ENCODE measurements at places on chromosomes 2 and 18.

DNA sequence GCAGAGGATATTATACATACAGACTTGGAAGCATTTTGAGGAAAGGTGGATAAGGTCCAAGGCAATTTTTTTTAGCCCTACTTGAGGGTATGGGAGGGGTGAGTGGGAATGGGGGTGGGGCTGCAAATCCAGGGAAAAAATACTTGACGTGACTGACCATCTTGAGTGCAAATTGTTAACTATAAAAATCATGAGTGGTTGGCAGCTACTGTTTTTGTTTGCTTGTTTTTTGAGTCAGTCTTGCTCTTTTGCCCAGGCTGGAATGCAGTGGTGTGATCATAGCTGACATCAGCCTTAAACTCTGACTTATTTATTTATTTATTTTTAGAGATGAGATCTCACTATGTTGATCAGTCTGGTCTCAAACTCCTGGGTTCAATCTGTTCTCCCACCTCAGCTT is 458.8 kb downstream of the PIK3C3 start:
- DNase-seq: no peak

DNA sequence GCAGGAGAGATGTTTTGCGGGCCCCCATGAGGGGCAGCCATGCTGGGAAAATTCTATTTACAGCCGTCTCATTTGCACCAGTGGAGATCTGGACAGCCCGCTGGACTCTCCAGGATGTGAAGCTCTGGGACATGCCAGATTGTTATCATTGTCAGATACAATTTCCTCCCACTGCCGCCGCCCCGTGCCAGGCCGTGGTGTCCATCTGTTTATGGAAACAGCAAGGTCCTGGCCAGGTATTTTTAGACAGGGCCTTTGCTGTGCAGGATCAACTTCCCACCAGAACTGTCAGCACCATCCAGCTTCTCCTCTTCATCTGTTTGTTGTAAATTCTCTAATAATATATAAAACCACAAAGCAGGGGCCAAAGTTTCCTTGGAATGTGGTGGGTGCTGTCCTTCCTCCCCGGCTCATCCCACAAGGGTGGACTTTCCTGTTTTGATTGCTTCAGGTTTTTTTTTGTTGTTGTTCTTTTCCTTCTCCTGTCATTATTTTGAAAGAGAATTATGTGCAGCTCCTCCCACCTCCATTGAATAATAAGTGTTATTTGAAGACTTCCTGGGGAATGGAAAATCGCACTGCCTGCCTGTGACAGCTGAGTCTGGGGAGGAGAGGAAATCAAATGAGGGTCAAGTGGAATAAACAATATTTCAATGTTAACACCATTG is 398.1 kb downstream of the TNS1 start:
- DNase-seq: no peak

GRCh38 chr2:226189061-226189460 is 610.6 kb downstream of the IRS1 start:
- no peak for DNase-seq

GRCh38 chr2:158487419-158487818 is 30.7 kb downstream of the PKP4 start:
- no peak for DNase-seq

- DNase-seq: no peak
These were observed 18.1 kb downstream of the PPP1R7 start for GRCh38 chr2:241168366-241168765.
